BE2C (cell line): ENCODE measurements at places on chromosomes 4 and X.

- no peak for DNase-seq
These were observed 177.8 kb downstream of the RASL11B start for GRCh38 chr4:53039741-53040458.

- DNase-seq = no peak
These were observed 863.9 kb downstream of the RAPGEF2 start for GRCh38 chr4:159966746-159967145.

GRCh38 chr4:103998756-103999155, 279.0 kb upstream of the TACR3 start:
- peak; percentile 25 for DNase-seq

GRCh38 chrX:72258174-72258573, 18.9 kb downstream of the RPS4X start:
- peak; percentile 25 for DNase-seq

DNA sequence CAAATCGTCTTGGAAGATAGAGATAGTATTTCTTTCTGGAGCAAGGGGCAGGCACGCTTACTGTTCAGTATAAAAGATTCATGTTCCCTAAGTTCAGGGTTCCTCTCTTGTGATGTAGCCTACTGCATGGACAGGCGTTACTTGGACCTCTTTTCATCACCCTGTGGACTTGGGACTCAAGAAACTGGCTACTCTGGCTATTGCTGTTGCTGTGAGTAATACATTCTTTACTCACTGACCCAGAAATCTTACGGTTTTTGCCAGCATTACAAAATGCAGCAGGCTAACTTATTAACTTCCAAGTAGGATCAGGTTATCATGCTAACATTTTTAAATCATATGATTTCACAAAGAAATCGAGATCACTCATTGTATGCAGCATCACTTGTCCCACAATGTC, 12.8 kb upstream of the GUCY1B1 start:
- DNase-seq = no peak
